Cortex of kidney (tissue), 1 donor: ENCODE measurements at places on chromosomes 3 and 15.

- no peak for DNase-seq
Observed at GRCh38 chr15:38699633-38700230, 135.1 kb upstream of the RASGRP1 start.

GRCh38 chr15:39159833-39160232 lies 421.0 kb upstream of the THBS1 start:
- no peak for DNase-seq

DNA sequence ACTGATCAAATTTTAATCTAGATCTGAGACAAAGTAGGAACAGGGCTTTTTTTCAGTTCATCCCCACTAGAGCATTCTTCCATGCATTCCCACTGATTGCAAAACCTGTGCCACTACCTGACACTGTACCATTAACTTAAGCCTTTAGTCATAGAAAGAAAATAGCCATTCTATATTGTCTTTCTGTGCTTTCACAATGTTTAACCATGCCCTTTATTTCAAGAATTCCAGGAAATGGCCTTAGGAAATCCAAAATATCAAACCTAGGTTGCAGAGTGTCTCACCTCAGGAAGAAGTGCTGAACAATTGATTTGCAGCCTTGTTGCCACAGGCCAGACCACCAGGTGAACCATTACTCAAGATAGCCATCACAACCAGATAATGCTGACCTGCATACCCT lies 56.2 kb upstream of the TGFBR2 start:
- DNase-seq = no peak

- DNase-seq = no peak
Observed at GRCh38 chr3:141231952-141232823, 563 bp downstream of the PXYLP1 start.

DNA sequence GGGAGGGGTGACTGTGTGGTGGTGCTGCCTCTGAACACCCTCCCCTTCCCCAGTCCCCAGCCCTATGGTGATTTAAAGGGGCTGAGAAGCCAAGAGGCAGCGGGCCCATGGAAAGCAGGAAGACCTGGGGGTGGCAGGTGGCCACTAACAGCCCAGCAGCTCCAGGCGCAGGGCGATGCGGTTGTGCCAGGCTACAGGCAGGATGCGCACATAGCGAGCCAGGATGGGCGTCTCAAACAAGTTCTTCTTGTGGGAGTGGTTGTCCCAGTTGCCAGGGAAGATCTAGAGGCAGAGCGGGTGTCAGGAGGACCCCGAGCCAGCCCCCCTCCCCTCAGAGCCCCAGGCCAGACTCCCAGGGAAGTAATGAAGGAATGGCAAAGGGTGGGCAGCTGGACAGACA lies 3.9 kb upstream of the HAPLN3 start:
- no peak for DNase-seq

GRCh38 chr15:88839146-88839545 lies 35.9 kb downstream of the ACAN start:
- no peak for DNase-seq

- DNase-seq = no peak
Observed at GRCh38 chr15:68224108-68224507, 5.4 kb downstream of the CLN6 start.

DNA sequence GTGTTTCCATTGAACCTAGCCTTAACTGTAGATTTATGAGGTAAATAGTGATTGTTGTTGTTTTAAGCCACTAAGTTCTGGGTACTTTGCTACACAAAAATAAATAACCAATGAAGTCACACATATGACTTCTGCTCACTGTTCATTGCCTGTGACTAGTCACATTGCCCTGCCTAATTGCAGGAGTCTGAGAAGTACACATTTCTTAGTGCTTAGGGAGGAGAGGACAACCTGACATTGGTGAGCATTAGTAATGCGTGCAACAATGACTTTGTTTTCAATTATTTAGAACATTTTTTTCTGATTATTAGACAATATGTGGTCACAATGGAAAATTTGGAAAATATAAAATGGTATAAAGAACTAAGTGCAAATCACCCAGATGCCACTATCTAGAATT lies 133.2 kb upstream of the DAZL start:
- no peak for DNase-seq

DNA sequence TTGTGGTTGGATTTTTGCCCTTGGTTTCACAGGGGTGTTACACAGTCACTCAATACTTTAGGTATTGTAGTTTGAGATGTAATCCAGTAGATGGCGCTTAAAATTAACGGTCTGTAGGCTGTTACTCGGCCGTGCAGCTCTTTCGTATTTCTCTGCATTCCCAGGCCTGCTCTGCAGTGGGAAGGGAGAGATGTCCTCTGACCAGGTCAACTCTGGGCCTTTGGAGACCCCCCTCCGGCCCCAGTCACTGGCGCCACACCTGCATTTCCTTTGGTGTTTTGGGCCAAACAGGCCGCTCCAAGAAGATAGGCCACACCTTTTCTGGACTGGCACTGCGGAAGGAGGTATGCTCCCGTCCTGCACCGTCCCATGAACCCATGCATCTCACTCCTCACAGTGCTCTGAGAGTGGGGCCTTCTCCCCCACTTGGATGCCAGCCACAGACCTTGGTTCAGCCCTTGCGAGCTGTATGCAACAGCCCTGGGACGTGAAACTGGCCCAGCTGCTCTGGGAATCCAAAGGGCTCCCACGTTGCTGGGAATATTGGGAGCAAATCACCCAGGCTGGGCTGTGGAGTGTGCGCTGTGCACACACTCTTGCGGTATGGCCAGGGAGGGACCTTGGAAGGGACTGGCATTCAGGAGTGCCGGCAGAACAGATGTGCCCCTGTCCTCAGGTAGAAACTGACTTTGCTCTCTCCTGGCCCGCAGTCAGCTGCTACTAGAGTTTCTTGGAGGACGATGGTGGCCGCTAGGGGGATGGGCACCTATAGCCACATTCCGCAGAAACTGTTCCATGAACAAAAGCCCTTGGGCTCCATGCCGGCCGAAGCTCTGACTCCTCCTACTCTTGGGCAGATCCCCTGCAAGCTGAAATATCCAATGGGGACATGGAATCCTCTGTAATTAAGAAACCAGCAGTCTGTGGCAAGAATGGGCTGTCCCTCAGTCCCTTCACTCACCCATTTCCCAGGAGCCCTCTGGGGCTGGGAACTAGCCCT lies 410.5 kb upstream of the CADM2 start:
- DNase-seq = no peak

DNA sequence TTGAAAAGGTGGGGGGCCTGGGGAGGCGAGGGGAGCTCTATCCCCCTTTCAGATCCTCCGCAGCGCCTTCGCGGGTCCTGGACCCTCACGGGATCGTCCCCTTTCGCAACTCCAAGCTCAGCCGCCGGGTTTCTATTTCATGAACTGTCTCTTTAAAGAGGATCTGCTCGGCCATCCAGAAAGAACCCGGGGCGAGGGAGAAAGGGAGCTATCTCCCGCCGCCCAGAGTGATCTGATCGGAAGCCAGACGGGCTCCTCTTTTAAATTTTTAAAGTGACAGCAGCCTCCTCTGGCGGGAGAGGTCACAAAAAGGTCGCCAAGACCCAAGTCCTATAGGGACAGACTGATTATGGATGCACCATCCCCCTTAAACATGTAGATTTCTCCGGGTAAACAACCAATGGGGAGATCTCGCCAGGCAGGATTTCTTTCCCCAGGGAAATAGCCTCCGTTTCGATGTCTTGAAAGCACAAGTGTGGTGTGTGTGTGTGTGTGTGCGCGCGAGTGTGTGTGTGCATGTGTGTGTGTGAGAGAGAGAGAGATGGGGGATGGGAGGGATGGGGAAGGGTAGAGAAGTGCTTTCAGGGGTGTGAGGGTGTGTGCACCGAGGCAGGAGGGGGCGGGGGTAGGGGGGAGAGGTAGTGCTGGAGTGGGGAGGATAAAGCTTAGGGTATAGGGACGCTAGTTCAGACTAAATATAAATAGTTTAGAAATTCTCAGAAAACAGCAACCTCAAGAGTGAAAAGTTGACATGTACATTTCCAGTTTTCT lies 516.1 kb downstream of the MECOM start:
- DNase-seq = peak; percentile 9

DNA sequence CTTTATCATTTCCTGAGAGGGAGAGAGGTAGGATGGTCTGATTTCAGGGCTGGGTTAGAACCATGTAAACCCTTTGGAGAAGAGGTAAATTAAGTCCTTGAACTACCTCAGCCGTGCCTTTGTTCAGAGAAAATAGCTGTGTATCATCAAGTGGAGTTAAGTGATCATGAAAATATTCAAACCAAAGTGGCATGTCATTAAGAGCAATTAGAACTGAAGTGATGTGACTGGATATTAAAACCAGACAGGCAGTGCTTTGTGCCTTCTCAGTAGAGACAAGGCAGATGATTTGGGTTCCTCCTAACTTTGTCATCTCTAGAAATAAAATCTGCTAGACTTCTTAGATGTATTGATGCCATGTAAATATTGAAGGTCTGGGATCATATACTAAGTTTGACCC lies 171.5 kb downstream of the IL5RA start:
- DNase-seq = no peak

GRCh38 chr3:140051019-140051957 lies 116.3 kb downstream of the CLSTN2 start:
- no peak for DNase-seq

GRCh38 chr3:71045917-71046282 lies 537.6 kb downstream of the FOXP1 start:
- no peak for DNase-seq

- no peak for DNase-seq
Observed at GRCh38 chr3:46881596-46882376, 4.3 kb downstream of the PTH1R start.

GRCh38 chr3:15206662-15207576 lies 873 bp downstream of the CAPN7 start:
- DNase-seq = no peak

GRCh38 chr3:53242642-53243041 lies 13.2 kb downstream of the TKT start:
- no peak for DNase-seq

- no peak for DNase-seq
Observed at GRCh38 chr3:179227349-179227748, 23.6 kb downstream of the KCNMB3 start.

- DNase-seq = no peak
Observed at GRCh38 chr15:100109486-100110035, 232.2 kb downstream of the ADAMTS17 start.

DNA sequence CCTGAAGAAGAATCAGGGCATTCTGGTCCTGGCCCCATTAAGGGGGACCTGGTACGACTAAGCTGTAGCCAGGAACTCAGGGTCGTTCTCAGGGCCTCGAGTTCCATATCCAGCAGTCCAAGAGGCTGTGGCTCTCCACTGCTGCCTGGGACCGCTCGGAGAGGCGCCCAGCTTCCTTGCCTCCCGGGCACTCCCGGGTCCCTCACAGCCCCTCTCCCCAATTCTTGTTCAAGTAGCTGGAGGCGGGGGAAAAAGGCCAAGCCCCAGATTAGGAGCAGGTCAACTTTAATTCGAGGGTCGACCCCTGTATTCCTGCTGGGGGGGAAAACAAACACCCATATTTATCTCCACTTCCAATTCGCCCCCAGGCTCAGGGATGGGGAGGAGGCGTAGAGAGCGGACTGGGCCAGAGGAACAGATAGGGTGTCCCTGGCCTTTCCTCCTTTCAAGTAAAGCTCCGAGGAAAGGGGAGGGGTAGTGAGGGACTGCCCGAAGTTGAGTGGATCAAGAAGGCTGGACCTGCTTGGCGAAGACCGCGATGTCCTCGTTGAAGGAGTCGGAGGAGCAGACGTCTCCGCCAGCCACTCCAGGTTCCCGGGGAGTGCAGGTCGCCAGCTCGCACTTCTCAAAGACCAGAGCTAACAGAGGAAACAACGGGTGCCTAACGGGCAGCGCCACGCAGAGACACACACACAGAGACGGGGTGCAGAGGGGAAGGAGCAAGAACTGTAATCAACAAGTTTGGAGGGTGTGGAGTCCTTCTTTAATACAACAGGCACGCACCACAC lies 4.4 kb downstream of the MEIS2 start:
- no peak for DNase-seq

GRCh38 chr3:50530001-50530970 lies 26.9 kb upstream of the CACNA2D2 start:
- DNase-seq = no peak

GRCh38 chr3:72155391-72156064 lies 370.6 kb upstream of the PROK2 start:
- no peak for DNase-seq

DNA sequence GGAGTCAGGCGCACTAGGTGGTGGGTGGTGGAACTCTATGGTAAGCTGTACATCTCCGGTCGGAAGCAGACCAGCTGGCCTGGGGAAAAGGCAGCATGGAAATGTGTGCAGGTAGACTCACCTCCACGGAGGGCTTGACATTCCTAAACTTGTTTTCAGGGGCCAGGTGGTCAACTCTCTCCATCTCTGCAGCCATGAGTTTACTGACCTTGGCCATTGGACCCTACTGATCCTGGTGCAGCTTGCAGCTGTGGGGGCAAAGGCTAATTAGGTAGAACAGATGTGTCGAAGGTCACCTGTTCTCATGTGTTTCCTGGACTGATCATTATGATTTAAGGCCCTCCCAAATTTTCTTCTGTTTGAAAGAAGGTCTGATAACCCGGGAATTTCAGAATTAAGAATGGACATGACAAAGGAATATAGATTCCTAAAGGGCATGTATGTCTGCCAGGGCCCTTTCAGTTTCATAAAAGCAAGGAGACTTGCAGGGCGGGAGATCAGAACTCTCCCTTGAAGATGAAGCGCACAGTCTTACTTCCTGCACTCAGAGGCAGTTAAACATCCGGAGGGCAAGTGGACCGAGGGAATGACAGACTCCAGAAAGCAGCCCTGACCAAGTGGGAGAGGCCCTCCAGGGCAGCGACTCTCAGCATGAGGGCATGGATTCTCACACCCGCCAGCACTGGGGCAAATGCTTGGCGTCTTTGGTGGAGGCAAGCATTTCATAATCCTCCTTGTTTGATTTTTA lies 56.1 kb upstream of the CMTM7 start:
- DNase-seq = no peak

DNA sequence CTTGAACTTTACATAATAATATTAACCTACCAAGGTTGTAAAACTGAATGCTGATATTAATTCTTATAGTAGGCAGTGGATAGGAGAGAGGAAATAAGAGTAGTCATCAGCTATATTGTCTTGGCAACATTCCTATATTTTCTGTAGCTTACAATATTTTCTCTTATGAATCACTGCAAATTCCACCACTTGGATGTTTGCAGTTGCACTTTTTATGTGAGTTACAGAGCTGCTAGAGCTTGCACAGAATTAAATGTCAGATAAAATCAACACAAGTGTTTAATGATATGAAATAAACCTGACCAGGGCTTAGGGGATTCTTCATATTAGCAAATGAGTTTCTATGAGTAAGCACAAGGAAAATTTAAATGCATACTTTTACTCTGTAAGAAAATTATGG lies 1710.1 kb downstream of the SI start:
- no peak for DNase-seq

GRCh38 chr3:14142567-14143270 lies 17.9 kb downstream of the TMEM43 start:
- DNase-seq = no peak

- no peak for DNase-seq
Observed at GRCh38 chr3:37307321-37307720, 132.9 kb upstream of the LRRFIP2 start.

- DNase-seq = no peak
Observed at GRCh38 chr3:160115387-160115786, 109.8 kb upstream of the C3orf80 start.

GRCh38 chr15:41987246-41987924 lies 15.0 kb upstream of the EHD4 start:
- DNase-seq = no peak

- DNase-seq = no peak
Observed at GRCh38 chr3:47482366-47482765, 6.6 kb upstream of the SCAP start.

GRCh38 chr3:155714295-155714718 lies 30.6 kb downstream of the PLCH1 start:
- no peak for DNase-seq

- DNase-seq = no peak
Observed at GRCh38 chr3:14768881-14769280, 49.9 kb upstream of the FGD5 start.

GRCh38 chr3:128397484-128397883 lies 69.2 kb downstream of the DNAJB8 start:
- no peak for DNase-seq
